Memory B cell (primary cell): ENCODE measurements at places on chromosomes 3 and 15.

DNA sequence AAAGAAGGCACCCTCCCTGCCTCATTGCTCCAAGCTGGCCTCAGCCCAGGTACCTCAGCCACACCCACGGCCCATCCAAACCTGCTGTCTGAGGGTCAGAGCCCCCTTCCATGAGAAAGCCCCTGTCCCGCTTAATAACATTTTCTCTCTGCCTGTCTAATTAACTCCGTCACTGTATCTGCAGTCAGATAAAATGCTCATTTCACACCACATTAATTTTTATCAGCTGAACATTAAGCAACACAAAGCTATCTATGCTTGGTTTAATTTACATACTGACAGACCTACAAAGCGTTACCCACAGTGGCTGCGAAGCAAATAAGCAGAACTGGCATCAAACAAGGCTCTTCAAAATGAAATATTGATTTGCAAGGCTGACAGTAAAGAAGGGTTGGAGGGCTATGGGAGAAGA is 309.8 kb upstream of the ICE2 start:
- H3K27ac ChIP-seq = no peak overlapping the region
- H3K36me3 ChIP-seq = peaks cover 5% of the 10 kb centered on the region
- H3K4me1 ChIP-seq = no peaks in the 10 kb centered on the region

GRCh38 chr15:100889385-100890050 is 9.9 kb downstream of the ALDH1A3 start:
- no peak overlapping the region for H3K27ac ChIP-seq
- DNase-seq = no peak
- peaks cover 29% of the 10 kb centered on the region for H3K27me3 ChIP-seq
- H3K4me3 ChIP-seq = no peak overlapping the region
- H3K4me1 ChIP-seq = no peaks in the 10 kb centered on the region

DNA sequence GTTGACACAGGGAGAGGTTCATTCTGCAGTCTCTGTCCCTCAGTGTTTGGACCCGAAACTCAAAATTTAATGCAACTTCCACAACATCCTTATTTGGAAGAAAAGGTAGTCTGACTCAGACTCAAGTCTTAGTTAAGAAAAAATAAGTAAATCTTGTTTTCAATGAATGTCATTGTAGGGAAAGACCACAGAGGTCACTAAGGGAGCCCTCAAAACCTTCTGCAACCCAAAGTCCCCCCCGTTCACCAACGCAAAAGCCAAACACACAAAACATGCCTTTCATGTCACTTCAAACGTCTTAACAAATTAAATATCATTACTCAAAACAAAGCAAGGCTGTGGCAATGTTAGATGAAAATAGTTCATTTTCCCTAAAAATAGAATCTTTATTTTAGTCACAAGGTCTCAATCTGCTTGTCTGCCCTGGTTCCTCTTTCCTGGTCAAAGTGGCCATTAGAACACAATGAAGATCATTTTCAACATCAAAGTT is 20.9 kb upstream of the SSUH2 start:
- no peaks in the 10 kb centered on the region for H3K4me1 ChIP-seq
- H3K4me3 ChIP-seq = no peak overlapping the region
- no peak for DNase-seq
- no peak overlapping the region for H3K27ac ChIP-seq
- no peaks in the 10 kb centered on the region for H3K36me3 ChIP-seq

GRCh38 chr15:68375191-68375631 is 56.8 kb downstream of the ITGA11 start:
- H3K4me1 ChIP-seq = peaks cover 2% of the 10 kb centered on the region
- no peaks in the 10 kb centered on the region for H3K36me3 ChIP-seq
- no peak for DNase-seq

DNA sequence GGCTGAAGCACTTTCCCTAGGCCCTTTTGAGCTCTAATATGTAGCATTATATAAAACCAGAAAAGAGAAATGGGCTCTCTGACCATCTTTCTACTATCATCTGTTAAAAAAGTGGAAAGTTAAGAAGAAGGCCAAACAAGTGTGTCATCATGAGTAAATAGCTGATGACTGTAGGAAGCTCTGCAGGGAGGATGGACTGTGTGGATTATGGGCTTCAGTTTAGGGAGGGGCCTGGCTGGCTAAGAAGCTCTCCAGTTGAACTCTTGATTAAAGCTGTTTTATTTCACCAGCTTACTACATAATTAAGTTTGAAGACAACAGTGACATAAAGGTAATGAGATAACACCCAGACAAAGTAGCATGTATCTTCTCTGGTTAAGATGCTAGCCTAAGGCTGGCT is 30.6 kb downstream of the INTS14 start:
- no peak for DNase-seq
- H3K27me3 ChIP-seq = no peaks in the 10 kb centered on the region
- no peak overlapping the region for H3K4me3 ChIP-seq
- no peak overlapping the region for H3K27ac ChIP-seq
- peaks cover 15% of the 10 kb centered on the region for H3K4me1 ChIP-seq
- peaks cover 25% of the 10 kb centered on the region for H3K36me3 ChIP-seq

GRCh38 chr3:36562945-36563344 is 182.6 kb downstream of the STAC start:
- peaks cover 2% of the 10 kb centered on the region for H3K4me1 ChIP-seq
- no peak overlapping the region for H3K4me3 ChIP-seq
- no peak overlapping the region for H3K27ac ChIP-seq
- H3K27me3 ChIP-seq = peaks cover 6% of the 10 kb centered on the region
- no peaks in the 10 kb centered on the region for H3K36me3 ChIP-seq
- no peak for DNase-seq

DNA sequence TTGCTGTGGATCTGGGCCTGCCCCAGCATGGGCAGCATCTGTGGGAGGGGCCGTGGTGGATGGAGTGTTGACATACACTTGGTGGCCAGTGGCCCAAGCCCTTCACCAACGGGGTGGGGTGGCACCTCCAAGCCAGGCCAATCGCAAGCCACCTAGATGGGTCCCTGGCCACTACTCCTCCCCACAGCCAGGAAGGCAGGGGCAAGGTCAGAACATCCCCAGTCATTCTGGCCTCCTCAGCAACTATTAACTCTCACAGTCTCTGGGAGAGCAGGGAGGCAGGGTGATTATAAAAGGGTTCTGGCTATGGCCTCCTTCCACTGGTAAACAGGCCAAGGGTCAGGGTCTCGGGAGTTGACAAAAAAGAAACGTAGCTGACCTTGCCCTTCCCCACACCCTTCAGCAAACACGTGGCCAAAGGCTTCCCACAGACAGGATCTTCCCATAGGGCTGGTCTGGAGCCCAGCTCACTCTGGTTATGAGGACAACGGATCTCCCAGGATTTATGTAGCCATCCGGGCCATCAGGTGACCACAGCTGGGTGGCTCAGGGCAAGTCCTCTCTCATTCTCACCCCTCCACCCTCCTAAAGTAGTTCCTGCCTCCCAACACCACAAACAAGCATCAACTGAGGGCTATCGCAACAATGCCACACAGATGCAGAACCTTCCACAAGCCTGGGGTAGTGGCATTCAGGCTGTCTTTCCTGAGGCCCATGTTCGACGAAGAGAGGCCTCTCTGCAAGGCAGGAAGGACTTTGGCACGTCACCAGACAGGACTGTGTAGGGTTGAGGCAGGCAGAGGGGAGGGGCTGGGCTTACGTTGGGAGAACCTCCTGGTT is 18.9 kb downstream of the TLE3 start:
- no peak overlapping the region for H3K27ac ChIP-seq
- no peaks in the 10 kb centered on the region for H3K27me3 ChIP-seq
- H3K4me3 ChIP-seq = no peak overlapping the region
- no peak for DNase-seq

DNA sequence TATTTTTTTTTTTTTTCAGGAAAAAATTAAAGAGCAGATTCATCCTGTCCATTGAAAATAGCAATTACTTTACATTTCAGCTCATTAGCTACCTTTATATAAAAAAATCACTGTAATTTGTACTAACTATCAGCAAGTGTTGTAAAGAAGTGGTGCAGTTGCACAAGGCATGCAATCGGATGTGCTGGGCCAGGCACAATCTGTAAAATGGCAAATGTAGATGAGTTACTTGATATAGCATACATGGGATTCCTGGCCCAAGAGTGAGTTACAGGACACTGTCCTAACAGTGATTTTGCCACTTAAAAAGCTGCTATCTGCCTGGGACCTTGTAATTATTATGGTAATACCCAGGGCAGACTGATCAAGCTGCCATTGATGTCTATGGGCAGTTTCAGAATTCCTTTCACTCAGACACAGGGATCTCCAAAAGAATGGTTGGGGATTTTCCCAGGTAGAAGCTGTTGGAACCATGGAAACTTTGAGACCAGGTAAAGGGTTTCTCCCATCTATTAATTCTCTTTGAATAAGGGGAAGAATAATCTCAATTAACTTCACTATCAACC is 182.2 kb upstream of the ICE2 start:
- no peak overlapping the region for H3K27ac ChIP-seq
- DNase-seq = no peak
- no peak overlapping the region for H3K4me3 ChIP-seq
- H3K36me3 ChIP-seq = no peaks in the 10 kb centered on the region
- H3K4me1 ChIP-seq = no peaks in the 10 kb centered on the region

- H3K36me3 ChIP-seq = no peaks in the 10 kb centered on the region
- no peak overlapping the region for H3K27ac ChIP-seq
- H3K4me1 ChIP-seq = no peaks in the 10 kb centered on the region
- H3K27me3 ChIP-seq = peaks cover 3% of the 10 kb centered on the region
- no peak for DNase-seq
Measured at GRCh38 chr3:107124885-107125284, 252.4 kb upstream of the CCDC54 start.

DNA sequence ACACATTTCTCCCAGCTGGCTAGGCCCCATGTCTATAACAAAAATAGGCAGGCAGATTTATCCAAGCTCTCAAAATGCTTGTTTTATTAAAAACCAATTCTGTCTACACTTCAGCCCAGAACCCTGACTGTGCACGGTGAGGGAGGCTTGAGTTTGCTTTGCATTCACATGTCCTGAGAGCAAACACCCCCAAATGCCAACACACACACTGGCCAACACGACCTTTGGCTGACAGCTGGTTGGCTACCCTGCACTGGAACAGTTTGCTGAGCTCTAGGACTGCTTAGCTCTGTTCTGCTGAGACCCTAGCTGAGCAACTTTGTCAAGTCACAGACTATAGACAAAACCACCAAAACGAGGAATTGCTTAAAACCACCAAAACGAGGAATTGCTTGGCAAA is 3.6 kb downstream of the STIMATE start:
- no peaks in the 10 kb centered on the region for H3K27me3 ChIP-seq
- H3K36me3 ChIP-seq = peaks cover 5% of the 10 kb centered on the region
- peak overlapping the region; percentile 91 for H3K27ac ChIP-seq
- no peak overlapping the region for H3K4me3 ChIP-seq
- peaks cover 52% of the 10 kb centered on the region for H3K4me1 ChIP-seq
- DNase-seq = no peak

DNA sequence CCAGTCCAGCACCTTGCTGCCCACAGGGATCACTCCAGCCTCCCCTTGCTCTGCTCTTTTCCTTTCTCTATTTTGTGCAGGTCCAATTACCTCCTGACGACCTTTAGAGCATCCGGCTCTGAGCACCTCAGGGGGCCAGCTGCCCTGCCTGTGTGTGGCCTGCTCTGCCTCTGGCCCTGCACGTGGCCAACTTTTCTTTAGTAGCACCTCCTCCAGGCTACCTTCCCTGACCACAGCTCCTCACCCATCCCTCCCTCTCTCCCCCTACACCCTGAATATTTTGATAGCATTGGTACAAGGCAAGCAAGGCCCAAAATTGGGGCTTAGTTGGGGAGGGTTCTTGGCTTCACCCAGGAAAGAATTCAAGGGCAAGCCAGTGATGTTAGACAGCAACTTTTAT is 66.9 kb upstream of the PRR20G start:
- H3K27ac ChIP-seq = no peak overlapping the region
- DNase-seq = no peak
- no peaks in the 10 kb centered on the region for H3K4me1 ChIP-seq
- peaks cover 8% of the 10 kb centered on the region for H3K27me3 ChIP-seq
- H3K36me3 ChIP-seq = peaks cover 4% of the 10 kb centered on the region
- no peak overlapping the region for H3K4me3 ChIP-seq

- no peak for DNase-seq
- H3K27ac ChIP-seq = no peak overlapping the region
- H3K27me3 ChIP-seq = peaks cover 1% of the 10 kb centered on the region
- no peaks in the 10 kb centered on the region for H3K36me3 ChIP-seq
Measured at GRCh38 chr3:152969557-152970300, 134.8 kb downstream of the P2RY1 start.

GRCh38 chr3:66378256-66378655 is 122.6 kb downstream of the LRIG1 start:
- peak overlapping the region; percentile 39 for H3K27ac ChIP-seq
- H3K4me1 ChIP-seq = no peaks in the 10 kb centered on the region
- DNase-seq = no peak

- H3K4me3 ChIP-seq = no peak overlapping the region
- no peak overlapping the region for H3K27ac ChIP-seq
- no peaks in the 10 kb centered on the region for H3K4me1 ChIP-seq
- no peaks in the 10 kb centered on the region for H3K27me3 ChIP-seq
- no peak for DNase-seq
Measured at GRCh38 chr3:77234004-77234403, 194.1 kb downstream of the ROBO2 start.
